Stimulated activated CD4-positive, alpha-beta T cell treated with anti-CD3 and anti-CD28 coated beads, TNF-alpha, amount 100 ng/mL, for 24 hours (primary cell): ENCODE measurements at places on chromosomes 7 and 10.

DNA sequence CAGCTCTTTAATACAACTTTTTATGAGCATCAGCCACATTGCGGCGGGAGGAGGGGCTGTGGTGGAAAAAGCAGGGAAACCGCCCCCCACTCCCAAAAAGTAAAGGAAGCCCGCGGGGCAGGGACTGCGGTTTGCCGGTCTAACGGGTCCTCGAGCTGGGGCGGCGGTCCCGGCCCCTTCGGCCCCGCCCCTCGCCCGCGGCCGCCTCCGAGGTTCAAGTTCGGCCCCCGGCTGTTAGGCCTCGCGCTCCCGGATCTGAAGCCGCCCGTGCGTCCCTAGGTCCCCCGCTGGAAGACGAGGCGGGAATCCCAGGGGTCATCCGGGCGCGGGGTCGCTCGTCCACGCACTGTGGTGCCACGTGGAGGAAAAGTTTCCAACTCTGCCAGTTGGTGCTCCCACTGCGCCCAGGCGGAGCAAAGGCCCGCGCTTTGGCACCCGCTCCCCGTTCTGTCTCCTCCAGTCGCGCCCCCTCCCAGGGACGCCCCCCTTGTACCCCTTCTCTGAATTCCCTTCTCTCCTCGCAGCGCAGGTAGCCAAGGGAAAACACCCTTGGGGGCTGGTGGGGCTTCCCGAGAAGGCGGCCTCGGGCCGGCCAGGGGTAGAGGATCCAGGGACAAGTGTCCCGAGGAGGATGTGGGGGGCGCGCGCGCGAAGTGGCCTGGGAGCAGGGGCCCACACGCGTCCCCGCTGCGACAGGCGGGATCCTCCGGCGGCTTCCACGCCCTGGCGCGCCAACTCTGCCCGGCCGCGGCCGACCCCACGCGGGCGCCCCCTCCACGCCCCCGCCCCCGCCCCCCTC lies 798 bp upstream of the AUTS2 start:
- no peak for DNase-seq

DNA sequence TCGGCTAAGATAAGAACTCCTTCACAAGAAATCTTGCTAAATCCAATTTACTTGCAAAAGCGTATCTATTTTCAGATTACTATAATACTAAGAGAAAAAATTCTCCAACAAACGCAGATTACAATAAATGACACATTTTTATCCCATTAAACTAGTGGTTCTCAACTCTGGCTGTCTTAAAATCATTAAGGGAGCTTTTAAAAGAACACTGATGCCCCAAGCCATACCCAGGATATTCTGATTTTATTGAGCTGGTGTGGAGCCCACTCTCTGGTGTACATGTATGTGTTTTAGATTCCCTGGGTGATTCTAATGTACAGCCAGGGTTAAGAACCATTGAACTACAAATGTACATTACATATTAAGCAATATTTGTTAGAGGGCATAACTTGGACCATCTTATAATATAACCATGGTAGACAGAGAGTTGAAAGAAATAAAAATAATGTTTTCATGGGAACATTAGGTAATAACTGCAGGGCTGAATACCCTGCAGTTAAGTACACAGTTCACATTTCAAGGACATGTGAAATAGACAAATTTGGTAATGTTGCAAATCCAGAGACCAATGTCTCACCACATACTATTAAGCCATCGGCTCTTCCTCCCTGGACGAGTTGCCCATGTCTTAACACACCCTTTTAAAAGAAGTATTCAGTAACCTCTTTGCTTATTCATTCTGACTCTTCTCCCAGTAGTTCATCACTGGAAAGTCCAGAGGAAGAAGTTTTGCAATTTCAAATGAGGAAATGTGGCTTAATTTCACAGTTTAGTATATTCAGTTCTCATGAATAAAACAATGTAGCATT lies 6.2 kb downstream of the GSAP start:
- no peak for DNase-seq

DNA sequence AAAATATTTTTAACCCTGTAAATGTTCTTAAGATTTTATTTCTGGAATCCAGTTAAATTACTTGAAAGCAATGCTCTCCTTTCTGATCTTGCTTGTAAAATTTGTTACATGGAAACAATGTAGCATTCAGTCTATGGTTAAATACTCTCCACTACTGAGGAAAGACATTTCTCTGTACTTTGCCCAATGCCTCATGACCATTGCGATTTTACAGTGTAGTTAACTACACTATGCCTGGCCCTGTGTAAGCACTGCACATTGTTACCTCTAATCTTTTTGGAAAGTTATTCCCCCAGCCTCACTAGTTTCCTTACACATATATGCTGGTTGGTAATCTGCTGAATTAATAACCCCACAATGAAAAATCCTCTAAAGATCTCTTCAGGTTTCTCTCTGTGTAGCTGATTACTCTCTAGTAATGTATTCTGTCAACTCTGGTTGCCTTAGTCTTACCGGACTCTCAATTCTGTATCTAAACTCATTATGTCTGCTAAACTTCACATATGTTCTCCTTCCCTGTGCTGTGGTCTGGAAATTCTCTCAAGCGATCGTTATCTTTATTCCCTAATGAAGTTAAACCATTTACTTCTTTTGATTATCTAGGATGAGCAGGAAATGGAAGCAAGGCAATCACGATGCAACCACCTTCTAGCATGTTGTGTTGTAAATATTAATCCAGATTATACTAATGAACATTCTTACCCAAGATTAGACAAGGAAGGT lies 58.7 kb upstream of the TMEM106B start:
- no peak for DNase-seq

GRCh38 chr10:48957361-48958151 lies 17.9 kb upstream of the LRRC18 start:
- DNase-seq = no peak

DNA sequence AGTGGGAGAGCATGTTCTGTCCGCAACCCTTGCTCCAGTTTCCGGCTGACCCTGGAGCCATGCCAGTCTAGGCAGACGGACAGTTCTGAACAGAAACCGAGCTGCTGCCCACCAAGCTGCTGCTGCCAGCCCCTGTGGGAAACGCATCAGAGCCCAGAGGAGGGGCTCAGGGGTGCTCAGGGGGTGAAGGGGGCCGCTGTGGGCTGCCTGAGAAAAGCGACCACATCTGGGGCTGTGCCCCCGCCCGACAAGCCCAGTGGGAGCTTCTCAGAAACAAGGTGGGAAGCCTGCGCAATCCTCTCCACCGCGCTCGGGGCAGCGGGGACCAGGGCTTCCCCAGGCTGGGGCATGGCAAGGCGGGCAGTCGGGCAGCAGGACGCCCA lies 38.8 kb upstream of the CFAP46 start:
- no peak for DNase-seq

GRCh38 chr10:43264344-43264964 lies 2.4 kb downstream of the RASGEF1A start:
- DNase-seq = no peak

- no peak for DNase-seq
These were observed 5.3 kb downstream of the MMRN2 start for GRCh38 chr10:86952106-86952505.
